ENCODE measurements at places on chromosomes 1 and 21.

DNA sequence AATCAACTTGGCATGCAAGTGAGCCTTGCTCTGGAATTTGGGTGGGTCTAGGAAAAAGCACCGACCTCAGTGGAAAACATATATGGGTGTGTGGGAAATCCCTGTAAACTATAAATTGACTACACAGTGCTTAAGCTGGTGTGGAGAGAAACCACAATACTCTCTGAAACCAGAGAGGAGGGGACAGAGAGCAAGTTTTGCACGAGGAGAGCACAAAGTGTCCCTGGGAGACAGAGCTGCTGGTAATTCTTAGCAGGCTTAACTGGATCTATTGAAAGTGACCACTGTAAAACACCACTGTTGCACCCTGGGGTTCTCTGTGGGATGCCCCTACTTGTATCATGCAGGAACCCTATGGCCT is 12.8 kb downstream of the KCNJ15 start:
- no peak for DNase-seq

GRCh38 chr1:203116091-203116820 is 11.3 kb upstream of the ADORA1 start:
- no peak for DNase-seq

DNA sequence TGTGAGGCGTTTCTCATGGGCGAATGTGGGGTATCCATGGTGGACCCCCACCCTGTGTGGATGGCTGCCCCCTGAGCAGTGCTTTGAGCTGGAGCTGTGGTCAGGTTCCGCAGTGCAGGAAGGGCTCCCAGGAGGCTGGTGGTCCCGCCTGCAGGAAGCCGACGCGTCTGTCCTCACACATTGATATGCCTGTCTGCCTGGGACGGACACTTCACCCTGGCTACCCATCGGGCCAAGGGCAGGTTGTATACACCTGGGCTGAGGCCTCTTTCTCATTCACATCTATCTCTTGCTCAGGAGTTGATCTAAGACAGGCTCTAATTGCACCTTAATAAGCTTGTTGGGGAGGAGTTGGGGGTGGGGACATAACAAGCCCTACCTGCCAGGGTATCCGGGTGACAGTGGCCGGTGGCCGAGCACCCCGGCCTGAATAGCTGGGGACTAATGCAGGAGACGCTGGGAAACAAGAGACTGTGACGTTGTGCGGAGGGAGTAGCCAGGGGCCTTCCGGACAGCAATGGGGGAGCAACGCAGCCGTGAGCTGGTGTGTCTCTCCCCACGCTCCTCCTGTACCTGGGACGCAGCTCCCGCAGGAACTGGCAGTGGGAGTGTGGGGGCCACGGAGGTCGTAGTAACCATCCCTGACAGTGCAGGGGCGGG is 21.7 kb downstream of the PDXK start:
- no peak for DNase-seq

- DNase-seq, result no peak
Observed at GRCh38 chr1:103459346-103459745, 66.2 kb upstream of the RNPC3 start.

DNA sequence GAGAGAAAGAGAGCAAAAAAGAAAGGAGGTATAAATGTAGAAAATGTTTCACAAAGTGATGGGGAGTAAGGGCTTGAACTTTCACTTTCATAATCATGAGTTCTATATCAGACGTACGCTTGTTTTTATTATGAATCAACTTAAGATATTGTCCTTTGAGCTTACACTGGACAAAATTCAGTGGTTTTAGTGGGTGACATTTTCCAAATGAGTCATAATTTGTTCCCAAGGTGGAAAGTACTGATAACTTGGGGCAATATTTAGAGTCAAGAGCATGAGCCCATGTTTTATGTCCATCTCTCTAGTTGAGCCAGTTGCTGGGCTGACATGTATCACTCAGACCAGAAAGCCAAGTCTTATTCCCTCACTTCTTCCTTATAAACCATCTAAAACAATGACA is 161.6 kb downstream of the CHRM3 start:
- DNase-seq, result no peak

DNA sequence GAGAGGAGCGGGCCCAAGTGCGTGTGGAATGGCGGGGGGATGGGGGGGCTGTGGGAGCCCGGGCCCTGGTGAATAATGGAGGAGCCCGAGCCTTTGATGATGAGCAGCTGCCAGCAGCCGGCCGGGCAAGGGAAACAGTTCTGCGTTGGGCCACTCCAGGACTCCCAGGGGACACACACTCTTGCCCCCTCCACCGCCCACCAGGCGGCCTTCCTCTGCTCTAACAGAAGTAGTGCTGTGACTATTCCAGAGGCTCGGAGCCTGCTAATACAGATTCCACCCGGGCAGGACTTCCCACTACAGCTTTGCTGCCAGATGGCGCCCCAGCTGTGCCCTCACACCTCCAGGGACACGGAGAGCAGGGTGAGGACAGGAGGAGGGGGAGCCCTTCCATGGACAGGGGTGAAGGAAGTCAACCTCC is 48.2 kb upstream of the LRP8 start:
- no peak for DNase-seq

GRCh38 chr1:2597441-2598328 is 11.1 kb downstream of the PRXL2B start:
- no peak for DNase-seq

GRCh38 chr1:230851291-230851691 is 17.0 kb downstream of the C1orf198 start:
- DNase-seq, result no peak

DNA sequence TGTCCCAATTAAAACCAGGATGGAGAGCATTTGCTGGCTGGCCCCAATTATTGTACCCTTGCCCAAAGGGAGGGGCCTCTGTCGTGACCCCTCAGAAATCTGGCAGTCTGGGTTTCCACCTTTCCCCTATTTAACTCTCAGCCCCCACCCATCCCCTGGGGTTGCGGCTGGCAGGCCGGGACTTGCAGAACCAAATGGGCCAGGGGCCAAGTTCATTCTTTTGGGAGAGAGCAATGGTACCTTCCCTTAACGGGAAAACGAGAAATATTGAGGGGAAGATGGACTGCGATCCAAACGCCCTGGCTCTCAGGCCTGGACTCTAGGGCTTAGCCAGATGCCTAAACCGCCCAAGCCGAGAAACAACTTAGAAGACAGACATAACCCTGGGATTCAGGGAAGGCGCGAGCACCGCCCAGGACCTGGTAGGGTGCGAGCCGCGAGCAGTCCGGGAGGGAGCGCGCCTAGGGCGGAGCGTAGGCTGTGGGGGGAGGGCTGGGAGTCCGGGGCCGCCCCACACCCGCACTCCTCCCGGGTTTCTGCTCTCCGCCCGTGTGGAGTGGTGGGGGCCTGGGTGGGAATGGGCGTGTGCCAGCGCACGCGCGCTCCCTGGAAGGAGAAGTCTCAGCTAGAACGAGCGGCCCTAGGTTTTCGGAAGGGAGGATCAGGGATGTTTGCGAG is at the start of gene SLC27A3:
SLC27A3 (plus strand) TSS at position 628 of the 678 bp plus-strand sequence. CDS start 91 bp downstream, outside the sequence.
- no peak for DNase-seq

- no peak for DNase-seq
Observed at GRCh38 chr1:24951337-24951736, 21.3 kb upstream of the RUNX3 start.

- DNase-seq, result no peak
Observed at GRCh38 chr1:940107-941014, 16.6 kb downstream of the SAMD11 start.

- DNase-seq, result no peak
Observed at GRCh38 chr1:220093361-220094015, 444 bp upstream of the IARS2 start.

DNA sequence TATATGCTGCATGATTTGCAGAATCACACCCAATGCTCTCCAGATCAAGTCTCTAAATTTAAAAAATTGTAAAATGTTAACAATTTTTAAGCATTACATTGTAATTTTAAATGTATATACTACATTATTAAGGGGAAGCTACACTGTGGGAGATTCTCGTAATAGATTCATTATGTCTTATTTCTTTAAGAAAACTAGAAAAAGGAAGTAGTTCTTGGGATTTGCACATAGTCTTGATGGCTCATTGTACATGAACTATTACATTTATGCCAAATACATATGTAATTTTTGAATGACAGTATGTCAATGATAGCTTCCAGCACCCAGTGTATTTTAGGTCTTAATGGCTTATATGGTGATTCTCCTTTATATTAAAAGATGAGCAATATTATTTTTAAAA is 250.3 kb downstream of the PTPRC start:
- DNase-seq, result no peak

- no peak for DNase-seq
Observed at GRCh38 chr1:16628361-16629111, 15.2 kb upstream of the NBPF1 start.

- no peak for DNase-seq
Observed at GRCh38 chr21:25636727-25637126, 2.3 kb upstream of the JAM2 start.

DNA sequence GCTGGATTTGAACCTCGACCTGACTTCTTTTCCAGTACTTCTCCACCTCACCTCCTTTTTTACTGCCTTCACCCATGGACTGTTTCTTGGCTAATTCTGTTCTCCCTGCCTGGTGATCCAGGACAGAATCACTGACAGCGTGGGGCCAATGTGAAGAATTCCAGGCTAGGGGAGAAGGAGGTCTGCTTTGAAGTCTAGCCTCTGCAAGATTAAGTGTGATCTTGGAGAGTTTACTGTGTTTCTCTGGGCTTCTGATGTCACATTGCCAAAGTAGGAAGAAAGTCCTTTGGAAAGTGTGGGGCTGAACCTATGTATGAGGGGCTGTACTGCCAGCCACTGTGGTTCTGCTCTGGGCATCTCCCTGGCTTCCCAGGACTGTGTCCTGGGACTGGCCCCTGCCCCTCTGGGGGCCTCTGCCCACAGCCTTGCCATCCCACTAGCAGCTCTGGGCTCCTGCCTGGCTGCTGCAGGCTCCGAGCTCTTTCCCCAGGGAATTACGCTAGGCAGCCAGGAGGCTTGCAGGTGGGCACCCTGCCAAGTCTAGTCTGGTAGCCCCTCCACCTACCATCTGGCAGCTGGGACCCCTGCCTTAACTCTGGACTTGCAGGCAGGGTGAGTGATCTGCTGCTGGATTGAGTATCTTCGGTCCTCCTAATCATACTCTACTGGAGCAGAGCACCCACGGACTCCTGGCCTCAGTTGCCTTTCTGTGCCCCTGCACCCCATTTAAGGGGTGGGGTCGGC is 52.2 kb downstream of the YARS1 start:
- no peak for DNase-seq

DNA sequence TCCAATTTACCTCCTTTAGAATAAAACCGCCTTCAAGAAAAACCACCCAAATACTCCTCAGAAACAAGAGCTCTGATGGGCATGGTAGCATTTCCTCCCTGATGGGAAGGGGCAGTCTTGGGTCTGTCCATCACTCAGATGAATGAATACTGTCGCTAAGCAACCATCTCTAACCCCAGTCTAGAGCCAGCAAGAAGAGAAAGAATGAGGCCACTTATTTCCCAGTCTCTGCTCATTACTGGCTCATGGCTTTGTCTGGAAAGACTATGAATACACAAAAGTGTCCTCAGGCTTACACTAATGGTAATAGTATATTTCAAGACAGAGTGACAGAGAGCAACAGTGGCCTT is 51.0 kb upstream of the F3 start:
- no peak for DNase-seq

GRCh38 chr1:237864338-237865244 is 26.1 kb downstream of the ZP4 start:
- peak; percentile 17 for DNase-seq

DNA sequence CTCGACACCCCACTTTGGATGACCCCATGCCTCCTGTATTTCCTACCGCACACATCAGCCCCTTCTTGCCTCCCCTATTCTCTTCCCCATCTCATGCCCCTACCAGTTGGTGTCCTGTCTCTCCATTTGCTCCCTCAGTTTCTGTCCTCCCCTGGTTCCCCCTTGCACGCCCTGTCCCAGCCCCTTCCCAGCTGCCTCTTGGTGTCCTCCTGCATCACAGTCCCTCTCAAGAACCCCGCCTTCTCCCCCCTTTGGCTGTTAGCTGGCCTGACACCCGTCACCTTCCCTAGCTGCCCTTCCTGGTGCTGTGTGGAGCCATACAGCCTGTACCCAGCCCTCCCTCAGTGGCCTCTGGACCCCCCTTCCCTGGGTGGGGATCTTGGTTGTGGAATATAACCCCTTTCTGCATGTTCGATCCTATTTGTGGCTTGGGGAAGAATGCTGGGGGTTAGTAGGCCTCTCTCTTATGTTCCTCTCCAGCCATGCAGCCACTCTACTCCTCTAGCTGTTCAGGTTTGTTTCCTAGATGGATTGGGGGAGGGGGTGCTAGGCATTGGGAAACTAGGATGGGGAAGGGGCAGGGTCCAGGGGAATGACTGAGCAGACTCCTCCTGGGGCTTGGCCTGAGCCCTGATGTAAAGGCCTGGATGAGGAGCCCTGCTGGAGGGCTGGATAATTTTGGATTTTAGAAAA is 41.4 kb upstream of the NFASC start:
- no peak for DNase-seq
